Umbilical cord (tissue), 2 donors: ENCODE measurements at places on chromosomes 7 and 10. TPM values are rescaled to one million over a fixed set of nuclear protein-coding genes. Genes with fewer than 3 reads are reported as not detected.

The CARD11 gene
- total RNA-seq: 3.9 TPM

The C10orf62 gene
- 0.96 TPM for total RNA-seq

The HOXA9 gene
- total RNA-seq: 18.8 TPM

The TMEM140 gene
- 3.1 TPM for total RNA-seq

The EMX2 gene
- 25.3 TPM for total RNA-seq

The CPEB3 gene
- total RNA-seq: 6.3 TPM

The DGKI gene
- 76.1 TPM for total RNA-seq

The CACNB2 gene
- total RNA-seq: 16.1 TPM

The PCLO gene
- 6.7 TPM for total RNA-seq

The SUGCT gene
- total RNA-seq: 33.5 TPM

The C10orf67 gene
- total RNA-seq: 7.7 TPM

The TMEM196 gene
- total RNA-seq: 14.9 TPM

The COBL gene
- total RNA-seq: 5.3 TPM

The NRCAM gene
- 8.9 TPM for total RNA-seq

The SPOCK2 gene
- 0.24 TPM for total RNA-seq

The ZNF789 gene
- 8.9 TPM for total RNA-seq

The IGF2BP3 gene
- total RNA-seq: 51.3 TPM

The MLXIPL gene
- 1.7 TPM for total RNA-seq

The LIPJ gene
- 4.1 TPM for total RNA-seq

The DEPP1 gene
- total RNA-seq: 11.6 TPM

The HKDC1 gene
- total RNA-seq: not detected

The SFTPA1 gene
- total RNA-seq: 0.48 TPM

The TMEM176A gene
- total RNA-seq: 68.1 TPM

The AHCYL2 gene
- 6.7 TPM for total RNA-seq

The DOCK1 gene
- 56.1 TPM for total RNA-seq

The CWF19L1 gene
- total RNA-seq: 11.1 TPM

The HIPK2 gene
- 6.0 TPM for total RNA-seq

The ST7 gene
- total RNA-seq: 19.7 TPM

The CADPS2 gene
- total RNA-seq: 12.0 TPM

The LIPF gene
- total RNA-seq: 5.5 TPM

The CYP3A4 gene
- total RNA-seq: 0.72 TPM

The MMD2 gene
- total RNA-seq: 0.24 TPM

The OR6B1 gene
- total RNA-seq: 4.3 TPM

The ATE1 gene
- total RNA-seq: 17.3 TPM
